Stimulated activated CD8-positive, alpha-beta memory T cell treated with anti-CD3 and anti-CD28 coated beads, Interleukin-15, amount 100 ng/mL, for 48 hours (primary cell): ENCODE measurements at places on chromosomes 3 and 15.

DNA sequence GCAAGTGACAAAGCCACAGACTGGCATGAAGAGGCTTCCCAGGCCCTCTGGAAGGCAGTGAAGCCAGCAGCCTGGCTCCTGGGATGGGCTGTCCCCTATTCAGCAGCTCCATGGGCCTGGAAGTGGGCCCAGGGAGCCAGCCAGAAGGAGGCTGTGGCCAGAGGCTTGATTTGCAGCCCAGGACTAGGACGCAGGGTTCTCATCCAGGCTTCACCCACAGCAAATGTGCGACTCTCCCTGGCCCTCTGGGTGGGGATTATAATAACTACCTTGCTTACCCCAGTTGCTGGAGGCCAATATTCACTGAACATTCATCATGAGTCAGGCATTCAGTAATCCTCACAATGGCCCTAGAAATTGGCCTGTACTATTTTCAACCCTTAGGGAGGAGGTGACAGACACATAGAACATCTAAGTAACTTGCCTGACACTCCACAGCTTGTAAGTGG, 24.6 kb upstream of the SRP14 start:
- DNase-seq: no peak

- DNase-seq: no peak
Observed at GRCh38 chr3:116384717-116385116, 60.6 kb downstream of the LSAMP start.

DNA sequence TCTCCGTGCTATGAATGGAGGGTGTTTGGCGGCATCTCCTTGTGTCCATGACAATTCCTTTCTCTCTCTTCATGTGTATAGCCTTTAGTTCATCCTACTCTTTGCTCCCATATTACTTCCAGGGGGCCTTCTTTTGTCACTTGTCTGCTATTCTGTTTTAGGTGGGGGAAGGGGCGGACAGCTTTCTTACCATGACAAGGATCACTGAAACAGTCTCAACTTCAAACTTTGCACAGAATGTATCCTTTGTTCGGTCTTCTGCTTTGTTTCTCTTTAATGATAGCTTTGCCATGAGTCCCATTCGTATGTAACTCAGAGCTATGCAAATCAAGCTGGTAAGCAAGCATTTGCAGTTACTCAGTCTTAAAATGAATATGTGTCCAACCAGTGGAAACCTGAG, 294.2 kb downstream of the TIGIT start:
- no peak for DNase-seq

- DNase-seq: no peak
Observed at GRCh38 chr15:63338170-63338569, 43.5 kb downstream of the CA12 start.

DNA sequence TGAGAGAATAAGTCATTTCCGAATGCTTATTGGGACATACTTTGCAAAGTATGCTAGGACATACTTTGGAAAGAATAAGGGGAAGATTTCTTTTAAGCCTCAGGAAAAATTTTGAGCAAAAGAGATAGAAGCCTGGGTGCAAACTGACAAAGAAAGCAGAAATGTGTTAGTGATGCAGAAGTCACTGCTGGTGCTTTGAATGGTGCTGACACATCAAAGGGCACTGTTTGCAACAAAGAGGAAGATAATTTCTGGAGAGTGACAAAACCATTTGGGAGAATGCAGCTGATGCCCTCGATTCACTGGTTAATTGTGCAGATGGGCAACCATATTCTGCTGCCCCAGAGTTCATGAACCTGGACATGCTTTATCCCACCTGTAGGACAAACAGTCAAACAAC, 11.0 kb upstream of the RAP2B start:
- no peak for DNase-seq
